ENCODE measurements at places on chromosomes 7 and 10.

DNA sequence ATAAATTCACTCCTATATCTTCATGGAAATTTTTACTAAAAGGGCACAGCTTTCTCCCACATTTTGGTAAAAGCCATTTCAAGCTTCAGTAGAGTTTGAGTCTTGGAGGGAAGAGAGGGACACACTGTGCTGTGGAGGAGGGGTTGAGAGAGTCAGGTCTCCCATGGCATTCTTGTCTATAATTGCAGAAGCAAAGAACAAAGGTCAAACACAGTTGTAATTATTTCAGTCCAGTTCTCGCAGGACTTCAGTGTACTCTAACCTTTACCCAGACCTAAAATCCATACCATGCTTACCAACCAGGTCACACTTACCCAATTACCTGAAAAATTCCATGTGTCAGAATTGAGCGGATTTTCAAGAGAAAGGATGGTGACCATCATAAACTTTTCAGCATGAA lies 298.4 kb downstream of the XPNPEP1 start:
- no peak for DNase-seq

GRCh38 chr10:108905821-108906220 lies 1017.5 kb downstream of the XPNPEP1 start:
- no peak for DNase-seq

DNA sequence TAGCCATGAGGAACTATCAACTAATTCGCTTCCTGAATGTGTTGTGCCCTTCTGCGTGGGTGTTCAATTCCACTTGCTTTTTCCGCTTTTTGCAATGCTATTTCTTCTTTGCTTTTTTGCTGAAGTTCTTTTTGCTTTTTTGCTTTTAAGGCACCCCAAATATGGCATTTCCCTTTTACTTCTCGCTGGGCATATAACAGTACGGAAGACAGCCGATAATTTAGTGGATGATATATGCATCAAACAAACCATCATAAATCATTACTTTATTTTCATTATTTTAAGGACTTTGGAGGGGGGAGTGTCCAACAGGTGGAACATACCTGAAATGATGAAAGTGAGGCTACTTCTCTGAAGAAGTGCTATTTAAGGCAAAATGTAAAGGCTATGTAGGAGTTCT lies 277.0 kb upstream of the MTPN start:
- no peak for DNase-seq

- DNase-seq = no peak
These were observed 304.2 kb upstream of the BMPER start for GRCh38 chr7:33601101-33601500.

DNA sequence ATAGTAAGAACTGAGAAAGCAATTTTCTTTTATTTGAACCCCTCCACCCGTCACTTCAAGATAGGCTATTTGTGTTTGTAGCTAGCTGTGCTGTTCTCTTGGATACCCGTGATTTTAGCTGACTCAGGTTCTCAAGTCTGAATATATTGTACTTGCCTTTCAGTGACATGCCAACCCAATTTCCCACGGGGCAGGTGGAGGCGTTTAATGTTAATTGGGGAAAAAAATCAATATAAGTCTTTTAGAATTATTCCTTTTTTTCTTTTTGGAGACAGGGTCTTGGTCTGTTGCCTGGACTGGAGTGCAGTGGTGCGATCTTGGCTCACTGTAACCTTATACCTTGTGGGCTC lies 36.4 kb downstream of the ZRANB1 start:
- no peak for DNase-seq

DNA sequence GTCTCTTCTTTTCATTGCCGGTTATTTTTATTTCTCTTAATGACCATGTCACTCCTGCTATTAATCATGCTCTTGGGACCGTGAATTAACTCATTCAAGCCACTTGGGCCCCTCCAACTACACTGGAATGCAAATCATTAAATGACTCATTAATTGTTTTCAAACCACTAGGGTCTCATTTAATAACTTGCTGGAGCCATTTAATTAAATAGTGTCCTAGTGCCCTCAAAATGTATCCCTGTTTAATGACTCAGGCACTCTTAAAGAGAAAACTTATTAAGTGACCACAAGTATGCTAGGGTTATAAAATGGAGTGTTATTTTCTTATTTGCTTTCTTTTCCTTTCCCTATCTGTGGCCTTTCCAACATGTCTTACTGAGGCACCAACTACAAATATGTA lies 73.0 kb downstream of the PLXDC2 start:
- DNase-seq = no peak

- DNase-seq = peak; percentile 13
These were observed 350.0 kb downstream of the CRPPA start for GRCh38 chr7:16071246-16071857.

- no peak for DNase-seq
These were observed 32.0 kb downstream of the EXOC6 start for GRCh38 chr10:92880233-92880861.

GRCh38 chr10:80177781-80178636 lies 27.3 kb downstream of the ANXA11 start:
- no peak for DNase-seq

DNA sequence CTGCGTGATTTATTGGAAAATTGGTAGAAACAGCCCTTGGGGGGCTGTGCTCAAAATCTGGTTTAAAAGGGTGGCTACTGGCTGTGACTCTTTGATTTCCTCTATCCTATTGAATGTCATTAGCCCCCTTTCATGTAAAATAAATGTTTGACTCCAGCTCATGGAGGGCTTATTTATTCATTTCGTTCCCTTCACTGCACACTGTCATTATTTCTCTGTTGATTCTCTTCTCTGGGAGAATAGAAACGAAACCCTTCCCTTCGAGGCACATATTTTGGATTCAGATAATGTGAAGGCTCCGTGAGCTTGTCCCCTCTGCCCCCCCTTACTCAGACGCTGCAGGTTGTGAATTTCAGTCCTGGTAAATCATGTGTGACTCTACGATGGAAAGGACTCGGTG lies 203.9 kb upstream of the GPR26 start:
- DNase-seq = no peak

GRCh38 chr10:132811891-132812481 lies 26.0 kb upstream of the NKX6-2 start:
- DNase-seq = no peak

DNA sequence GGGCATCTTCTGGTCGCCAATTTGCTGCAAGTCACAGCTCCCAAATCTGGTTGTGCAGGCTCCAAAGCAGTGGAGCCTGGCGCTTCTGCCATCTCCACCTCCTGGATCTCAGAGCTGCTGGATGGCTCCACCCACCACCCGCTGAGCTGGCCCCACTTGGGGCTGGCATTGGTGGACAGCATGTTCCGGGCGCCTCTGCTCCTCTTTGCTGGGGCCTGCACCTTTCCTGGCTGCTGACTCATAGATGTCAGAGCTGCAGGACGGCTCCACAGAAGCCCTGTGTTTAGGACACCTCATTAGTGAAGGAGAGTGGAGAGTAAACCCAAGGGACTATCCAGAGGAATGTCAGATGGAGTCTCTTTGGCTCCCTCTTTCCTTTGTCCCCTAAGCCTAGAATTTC lies 27.4 kb downstream of the MAPK8 start:
- DNase-seq = no peak

- DNase-seq = no peak
These were observed 82.9 kb upstream of the OGDHL start for GRCh38 chr10:49844775-49845595.

DNA sequence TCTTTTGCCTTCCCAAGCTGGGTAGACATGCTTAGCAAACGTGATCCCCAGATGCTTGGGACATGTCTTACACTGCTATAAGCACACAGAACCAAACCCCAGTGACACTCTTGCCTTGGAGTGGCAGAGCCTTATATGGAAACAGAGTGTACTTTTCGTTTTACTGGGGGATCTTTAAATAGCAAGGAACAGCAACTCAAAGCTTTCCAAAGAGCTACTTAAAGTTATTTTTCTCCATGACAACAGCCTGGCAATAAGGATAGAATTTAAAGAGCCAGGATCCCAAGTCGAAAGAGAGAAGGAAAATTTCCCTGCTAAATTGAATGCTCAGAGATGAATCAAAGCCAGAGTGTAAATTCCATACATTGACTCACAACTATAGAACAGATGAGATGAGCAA lies 67.8 kb downstream of the ZNF365 start:
- no peak for DNase-seq

DNA sequence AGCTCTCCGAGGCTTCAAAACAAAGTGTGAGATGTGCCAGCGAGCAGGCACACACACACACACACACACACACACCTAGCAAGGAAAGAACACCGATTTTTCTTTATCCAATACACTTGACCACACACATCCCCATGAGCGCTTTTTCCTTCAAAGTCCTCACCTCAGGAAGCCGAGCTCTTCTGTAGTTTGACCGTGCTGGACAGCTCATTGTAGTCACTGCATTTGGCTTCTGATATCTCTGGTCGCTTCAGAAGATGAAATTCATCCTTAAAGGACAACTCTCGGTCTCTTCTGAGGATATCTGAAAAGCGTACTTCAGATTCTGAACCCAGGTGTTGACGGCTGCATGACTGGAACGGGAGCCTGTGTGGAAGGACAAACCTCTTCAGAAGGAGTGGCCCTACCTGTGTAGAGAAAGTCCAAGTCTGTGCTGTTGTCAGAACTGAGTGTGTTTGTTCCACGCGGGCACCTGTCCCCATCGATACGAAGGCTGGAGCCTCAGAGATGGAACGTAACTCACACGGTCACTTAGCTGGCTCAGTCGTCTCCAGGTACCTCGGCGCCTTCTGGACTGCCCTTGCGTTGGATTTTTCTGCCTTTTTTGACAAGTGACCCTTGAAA lies 28.1 kb upstream of the SHH start:
- no peak for DNase-seq

DNA sequence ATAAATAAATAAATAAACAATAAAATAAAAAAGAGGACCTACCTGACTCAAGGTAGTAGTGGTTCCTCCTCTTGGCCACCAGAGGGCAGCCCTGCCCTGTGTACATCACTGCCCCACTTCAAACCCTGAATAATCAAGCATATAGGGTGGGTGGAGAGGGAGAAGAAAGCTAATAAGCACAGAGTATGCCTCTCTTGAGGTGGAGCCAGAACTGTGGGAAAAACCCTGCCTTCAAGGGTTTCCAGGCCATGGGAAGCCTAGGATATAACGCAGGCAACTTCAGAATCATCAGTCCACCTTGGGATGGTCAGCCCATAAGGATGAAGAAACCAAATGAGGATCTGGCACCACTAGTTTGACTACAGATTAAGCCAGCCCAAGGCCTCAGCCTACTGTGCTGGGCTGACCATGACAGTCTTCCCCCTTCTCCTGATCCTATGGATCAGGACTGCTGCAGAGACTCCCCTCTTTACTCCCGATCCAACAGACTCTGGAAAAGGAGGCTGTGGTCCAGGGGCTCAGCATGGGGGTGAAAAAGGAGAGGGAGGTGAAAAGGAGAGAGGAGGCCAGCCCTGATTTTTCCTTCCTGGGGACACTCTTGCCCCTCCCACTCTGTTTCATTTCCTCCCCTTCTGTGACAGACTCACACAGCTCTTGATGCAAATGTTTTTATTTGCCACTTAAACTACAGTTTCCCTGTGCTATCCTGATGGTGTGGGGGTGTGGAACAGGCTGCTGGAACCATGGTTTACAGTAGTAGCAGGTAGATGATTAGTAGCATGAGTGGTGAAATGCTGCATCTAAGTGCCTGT lies 10.1 kb downstream of the AVPI1 start:
- DNase-seq = peak; percentile 80

Data from GM13976 (cell line).